NCI-H510A (cell line): ENCODE measurements at places on chromosomes 12 and 14.

- DNase-seq = no peak
These were observed 31.6 kb downstream of the FAM222A start for GRCh38 chr12:109744986-109745942.

- peak; percentile 12 for DNase-seq
These were observed 1.1 kb upstream of the YY1 start for GRCh38 chr14:100237735-100238418.

DNA sequence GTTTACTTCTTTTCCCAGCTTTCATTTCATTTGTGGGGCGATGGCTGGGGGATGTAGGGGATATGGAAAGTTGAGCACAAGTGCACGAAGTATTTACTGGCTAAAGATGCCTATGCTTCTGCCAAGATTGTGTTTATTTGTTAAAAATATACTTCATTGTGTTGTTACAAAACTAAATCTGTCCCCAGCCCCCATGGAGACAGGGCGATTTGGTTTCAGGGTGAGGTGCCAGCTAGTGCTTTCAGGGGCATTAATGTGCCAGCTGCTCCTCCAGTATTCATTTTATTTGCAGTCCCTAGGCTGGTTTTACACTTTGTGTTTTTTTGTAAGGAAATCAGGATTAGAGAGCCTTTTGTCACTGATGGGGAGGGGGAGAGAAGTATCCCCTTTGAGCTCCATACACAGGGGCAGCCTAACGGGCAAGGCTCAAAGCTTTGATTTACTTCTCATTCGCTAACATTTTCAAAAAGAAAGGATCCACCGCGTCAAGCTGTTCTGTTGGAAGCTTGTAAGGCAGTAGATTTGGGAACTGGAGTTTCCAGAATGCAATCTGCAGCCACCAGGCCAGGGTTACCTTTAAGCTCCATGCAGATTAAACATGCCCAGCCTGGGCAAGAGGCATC lies 198.7 kb upstream of the PLEKHG7 start:
- no peak for DNase-seq

- no peak for DNase-seq
These were observed 302.8 kb downstream of the FSCB start for GRCh38 chr14:44204061-44204835.

GRCh38 chr12:106878804-106879203 lies 76.9 kb upstream of the TMEM263 start:
- DNase-seq = no peak

DNA sequence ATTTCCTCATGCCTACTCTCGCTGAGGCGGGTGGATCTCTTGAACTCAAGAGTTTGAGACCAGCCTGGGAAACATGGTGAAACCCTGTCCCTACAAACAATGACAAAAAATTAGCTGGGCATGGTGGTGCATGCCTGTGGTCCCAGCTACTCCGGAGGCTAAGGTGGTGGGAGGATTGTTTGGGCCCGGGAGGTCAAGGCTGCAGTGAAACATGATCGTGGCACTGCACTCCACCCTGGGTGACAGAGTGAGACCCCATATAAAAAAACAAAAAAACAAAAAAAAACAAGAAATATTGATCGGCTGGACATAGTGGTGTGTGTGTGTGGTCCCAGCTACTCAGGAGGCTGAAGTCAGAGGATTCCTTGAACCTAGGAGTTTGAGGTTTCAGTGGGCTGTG lies 9.2 kb downstream of the MOAP1 start:
- DNase-seq = no peak
